ENCODE measurements at places on chromosomes 2 and 18.
A peak's percentile ranks its signal among the peaks of the same experiment; 100 is the strongest.

DNA sequence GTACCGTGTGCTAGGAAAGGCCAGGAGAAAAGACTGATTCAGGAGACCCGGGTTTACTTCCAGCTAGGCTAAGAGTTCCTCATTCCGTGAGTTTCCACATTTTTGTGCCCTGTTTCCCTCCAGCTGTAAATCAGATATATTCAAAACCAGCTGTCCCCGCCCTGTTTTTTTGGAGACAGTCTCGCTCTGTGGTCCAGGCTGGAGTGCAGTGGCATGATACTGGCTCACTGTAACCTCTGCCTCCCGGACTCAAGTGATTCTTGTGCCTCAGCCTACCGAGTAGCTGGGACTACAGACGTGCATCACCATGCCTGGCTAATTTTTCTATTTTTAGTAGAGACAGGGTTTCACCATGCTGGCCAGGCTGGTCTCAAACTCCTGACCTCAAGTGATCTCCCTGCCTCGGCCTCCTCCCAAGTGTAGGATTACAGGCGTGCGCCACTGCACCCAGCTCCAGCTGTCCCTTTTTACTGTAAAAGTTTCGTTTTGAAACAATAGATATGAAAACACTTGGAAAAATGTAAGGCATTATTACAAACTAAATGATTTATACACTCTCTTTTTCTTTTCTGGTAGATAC lies 112.8 kb upstream of the SEC11C start:
- DNase-seq: no peak

DNA sequence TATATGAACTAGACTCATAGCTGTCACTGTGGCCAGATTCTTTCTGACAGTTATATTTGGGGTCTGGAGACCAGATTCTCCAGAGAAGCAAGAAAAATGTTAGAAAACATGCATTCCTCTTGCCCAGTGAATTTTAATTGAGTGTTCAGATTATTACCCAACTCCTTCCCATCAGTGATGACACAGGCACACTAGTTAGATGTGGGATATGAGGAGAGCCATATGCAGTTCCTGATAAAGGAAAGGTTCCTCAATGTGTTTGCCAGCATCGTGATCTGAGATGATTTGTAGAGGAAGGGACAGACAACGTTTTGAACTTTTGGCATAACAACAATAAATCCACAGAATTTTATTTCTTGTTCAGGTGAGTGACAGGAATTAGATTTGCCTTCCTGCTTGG lies 308.6 kb downstream of the PIEZO2 start:
- no peak for DNase-seq

- DNase-seq: peak; percentile 22
Observed at GRCh38 chr2:120846406-120847095, 110.9 kb downstream of the GLI2 start.

DNA sequence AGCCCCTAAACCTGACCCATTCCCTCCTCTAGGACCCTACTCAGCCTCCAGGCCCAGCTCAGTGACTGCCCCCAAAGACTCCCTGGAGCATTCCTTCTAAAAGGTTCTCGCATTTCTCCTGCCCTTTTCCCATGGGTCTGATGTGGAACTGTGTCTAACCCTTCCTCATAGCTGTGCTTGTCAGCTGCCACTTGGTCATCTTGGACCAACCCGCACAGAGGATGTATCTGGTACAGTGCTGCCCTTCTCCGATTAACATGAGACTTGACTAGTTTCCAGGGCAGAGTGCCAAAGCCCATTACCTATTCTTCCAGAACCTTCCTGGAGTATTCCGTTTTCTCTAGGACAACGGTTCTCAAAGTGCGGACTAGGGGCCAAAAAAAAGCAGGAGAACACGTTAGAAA lies 518 bp upstream of the NFU1 start:
- no peak for DNase-seq

DNA sequence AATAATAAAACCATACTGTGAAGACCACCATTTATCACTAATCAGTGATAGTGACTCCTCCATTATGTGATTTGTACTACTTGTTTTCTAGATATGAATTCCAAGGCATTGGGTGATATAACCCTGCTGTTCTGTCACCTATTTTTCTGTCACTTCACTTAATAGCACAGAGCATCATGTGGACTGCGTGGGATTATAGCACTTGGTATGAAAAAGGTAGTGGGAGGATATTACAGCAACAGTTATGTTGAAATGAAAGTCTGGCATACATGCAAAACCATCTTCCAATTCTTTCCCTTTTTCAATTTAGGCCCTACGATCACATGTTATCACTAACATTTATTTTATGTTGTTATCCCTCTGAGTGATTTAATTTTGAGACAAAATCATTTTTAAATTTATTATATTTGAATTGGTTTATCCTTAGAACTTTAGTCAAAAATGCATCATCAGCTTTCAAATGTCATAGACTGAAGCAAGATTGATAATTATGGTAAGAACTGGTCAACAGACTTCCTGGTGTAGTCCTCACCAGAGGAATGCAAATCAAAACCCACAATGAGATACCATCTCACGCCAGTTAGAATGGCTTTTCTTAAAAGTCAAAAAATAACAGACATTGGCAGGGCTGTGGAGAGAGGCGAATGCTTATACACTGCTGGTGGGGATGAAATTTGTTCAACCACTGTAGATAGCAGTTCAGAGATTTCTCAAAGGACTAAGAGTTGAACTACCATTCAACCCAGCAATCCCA lies 242.6 kb downstream of the IKZF2 start:
- DNase-seq: no peak

DNA sequence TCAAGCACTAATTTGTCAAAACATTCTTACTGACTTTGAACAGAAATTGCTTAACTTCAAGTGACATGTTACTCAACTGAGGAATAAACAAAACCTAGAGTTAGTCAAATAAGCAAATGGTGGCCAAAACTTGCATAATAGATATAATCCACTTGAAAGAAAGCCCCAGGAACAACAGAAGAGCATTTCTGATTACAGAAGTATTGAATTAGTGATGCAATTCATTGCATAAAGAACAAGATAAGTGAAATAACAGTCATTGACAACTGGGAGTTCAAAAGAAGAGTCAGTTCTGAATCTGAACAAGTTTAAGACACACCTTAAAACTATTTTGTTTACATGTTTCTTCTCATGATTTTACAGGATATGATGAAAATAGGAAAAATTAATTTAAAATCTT lies 30.8 kb downstream of the COBLL1 start:
- no peak for DNase-seq

DNA sequence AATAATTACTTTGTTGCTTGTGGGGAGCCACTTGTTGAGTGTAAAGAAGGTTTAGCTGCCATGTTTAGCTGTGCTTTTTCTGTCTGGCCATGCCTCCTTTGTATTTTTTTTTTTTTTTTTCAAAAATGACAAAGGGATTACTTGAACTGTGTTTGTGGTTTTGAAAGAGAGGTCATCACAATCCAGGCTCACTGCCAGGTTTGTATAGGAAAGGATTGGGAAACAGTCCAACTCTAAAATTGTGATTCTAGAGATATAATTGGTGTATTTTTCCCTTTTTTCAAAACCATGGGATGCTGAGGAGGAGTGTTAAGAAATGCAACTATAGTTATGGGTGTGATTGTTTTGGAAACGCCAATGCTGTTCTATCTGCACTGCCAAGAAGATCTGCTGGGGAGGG lies 4.3 kb downstream of the ITPRIPL1 start:
- DNase-seq: no peak

DNA sequence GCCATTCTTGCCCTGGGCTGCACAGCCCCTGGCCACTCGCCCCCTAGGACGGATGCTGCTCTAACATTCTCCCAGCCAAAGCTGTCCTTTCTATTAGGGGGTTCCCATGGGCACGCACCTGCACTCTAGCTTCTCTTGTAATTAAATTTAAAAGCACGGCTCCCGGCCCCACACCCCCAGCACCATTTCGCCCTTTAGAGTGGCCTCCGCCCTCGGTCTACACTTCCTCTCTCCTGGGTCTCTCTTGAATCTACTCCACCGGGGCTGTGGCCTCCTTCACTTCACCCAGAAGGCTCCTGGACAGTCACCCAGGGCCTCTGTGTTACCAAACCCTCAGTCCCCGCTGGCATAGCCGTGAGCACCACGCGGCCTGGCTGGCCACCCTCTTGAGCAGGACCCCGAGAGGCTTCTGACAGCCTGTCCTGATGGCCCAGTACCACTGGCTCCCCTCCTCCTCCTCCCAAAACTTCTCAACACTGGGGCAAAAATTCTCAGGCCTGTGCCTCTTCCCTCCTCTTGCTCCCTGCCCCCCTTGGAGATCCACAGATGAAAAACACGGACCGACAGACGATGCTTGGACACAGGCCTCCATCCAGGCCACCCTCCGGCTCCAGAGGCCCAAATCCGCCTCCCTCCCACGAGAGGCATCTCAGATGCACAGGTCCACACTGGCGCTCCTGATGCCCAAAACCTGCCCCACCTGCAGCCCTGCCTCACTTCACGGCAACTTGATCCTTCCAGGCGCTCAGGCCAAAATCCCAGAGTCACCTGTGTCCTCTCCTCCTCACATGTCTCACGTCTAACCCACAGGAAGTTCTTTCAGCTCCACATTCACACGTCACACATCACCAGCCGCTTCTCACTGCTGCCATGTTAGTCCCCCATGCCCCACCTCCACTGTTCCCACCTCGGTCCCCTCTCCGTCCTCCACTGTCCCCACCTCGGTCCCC lies 6.9 kb upstream of the RAB17 start:
- DNase-seq: peak; percentile 21

GRCh38 chr18:74898965-74899364 lies 301.3 kb downstream of the ZNF407 start:
- no peak for DNase-seq

DNA sequence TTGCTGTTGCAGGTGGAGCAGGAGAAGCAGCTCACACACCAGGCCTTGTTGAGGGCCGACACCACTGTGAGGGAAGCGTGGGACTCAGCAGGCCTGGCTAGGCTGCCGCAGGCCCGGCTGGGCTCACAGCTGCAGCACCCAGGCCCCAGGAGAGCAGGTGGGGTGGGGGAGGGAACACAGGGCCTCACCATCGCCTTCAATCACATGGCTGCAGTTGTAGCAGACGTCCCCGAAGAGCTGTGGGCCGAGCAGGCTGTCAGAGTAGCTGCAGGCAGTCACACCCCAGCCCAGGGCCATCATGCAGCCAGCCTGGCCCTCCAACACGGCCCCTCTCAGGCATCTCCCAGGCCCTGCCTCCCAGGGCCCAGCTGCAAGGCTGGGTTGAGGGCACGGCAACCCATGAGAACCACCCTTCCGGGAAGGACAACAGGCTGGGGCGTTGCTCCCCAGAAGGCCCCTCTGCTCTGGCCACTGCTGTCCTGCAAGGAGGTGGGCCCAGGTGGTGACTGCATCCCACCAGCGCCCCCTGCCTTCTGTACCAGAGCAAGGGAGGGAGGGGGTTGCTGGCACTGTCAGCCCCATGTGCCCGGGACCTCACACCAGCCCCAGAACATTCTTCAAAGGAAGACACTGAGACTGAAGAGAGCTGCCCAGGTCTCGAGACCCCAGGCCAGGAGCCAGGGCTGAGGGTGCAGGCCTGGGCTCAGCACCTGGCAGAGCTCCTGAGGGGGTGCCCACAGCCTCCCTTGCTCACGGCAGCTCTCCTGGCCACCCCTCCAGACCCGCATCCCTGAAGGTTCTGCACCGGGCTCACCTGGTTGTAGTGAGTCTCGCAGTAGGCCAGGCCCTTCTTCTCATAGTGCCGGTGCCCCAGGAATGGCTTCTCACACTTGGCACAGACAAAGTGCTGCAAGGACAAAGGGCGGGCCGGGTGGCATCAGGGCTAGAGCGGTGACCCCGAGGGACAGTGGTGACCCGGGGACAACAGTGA lies 5.6 kb upstream of the GPR17 start:
- no peak for DNase-seq

- no peak for DNase-seq
Observed at GRCh38 chr2:78644854-78645253, 380.6 kb upstream of the REG3G start.

DNA sequence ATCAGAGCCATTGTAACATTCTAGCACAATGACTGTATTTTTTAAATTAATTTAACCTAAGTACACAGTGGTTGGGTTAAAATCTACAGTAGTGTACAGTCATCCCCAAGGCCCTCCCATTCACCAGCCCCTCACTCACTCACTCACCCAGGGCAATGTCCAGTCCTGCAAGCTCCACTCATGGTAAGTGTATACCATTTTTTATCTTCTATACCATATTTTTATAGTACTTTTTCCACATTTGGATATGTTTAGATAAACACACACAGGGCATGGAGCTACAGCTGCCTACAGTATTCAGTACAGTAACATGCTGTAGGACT lies 72.1 kb downstream of the COPS8 start:
- DNase-seq: no peak

DNA sequence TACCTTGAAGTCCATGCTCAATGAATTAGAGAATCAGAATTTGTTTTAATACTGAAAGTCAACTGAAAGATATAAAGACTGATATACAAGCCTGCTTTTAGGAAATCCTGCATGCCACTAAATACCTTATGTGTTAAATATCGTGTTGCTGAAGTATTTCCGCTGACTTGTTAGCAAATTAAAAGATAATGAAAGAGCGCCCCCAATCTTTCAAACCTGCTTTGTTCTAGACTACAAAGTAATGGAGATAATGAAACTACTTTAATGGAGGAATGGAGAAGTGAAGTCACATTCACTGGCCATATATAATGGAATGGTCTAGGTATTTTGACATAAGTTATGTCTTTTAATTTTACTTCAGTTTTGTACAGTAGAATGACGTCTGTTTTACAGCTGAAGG lies 95.7 kb downstream of the ASXL3 start:
- DNase-seq: no peak

GRCh38 chr2:86443631-86444350 lies 2.6 kb downstream of the KDM3A start:
- DNase-seq: no peak

- no peak for DNase-seq
Observed at GRCh38 chr2:227153307-227153706, 10.7 kb downstream of the COL4A4 start.

- no peak for DNase-seq
Observed at GRCh38 chr2:15040429-15041084, 408.0 kb downstream of the LRATD1 start.

- DNase-seq: no peak
Observed at GRCh38 chr2:53378791-53379190, 388.8 kb upstream of the CHAC2 start.

- no peak for DNase-seq
Observed at GRCh38 chr18:58581265-58581664, 47.6 kb downstream of the ALPK2 start.

GRCh38 chr2:45769056-45769455 lies 117.6 kb downstream of the PRKCE start:
- no peak for DNase-seq

DNA sequence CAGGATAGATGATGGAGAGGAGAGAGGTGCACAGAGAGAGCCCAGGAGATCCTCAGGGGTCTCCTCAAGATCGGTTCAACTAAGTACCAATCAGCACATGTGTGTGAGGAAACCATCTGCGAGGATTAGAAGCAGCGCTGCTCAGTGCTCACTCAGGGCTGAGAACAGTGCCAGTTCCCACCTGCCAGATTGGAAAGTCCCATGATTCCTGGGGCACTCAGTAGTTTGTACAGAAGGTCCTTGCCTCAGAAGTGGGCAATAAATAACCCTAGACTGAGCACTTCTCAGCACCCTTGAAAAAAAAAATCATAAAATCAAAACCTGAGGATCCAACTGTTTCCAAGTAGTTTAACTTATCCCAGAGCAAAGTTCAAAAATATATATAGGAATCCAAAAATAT lies 53.8 kb downstream of the SEMA4F start:
- DNase-seq: no peak

GRCh38 chr2:144071461-144071860 lies 448.5 kb downstream of the ZEB2 start:
- no peak for DNase-seq

GRCh38 chr2:117931266-117931665 lies 82.6 kb downstream of the CCDC93 start:
- no peak for DNase-seq
